ENCODE measurements at places on chromosomes 7 and 10.
A peak's percentile ranks its signal among the peaks of the same experiment; 100 is the strongest.

DNA sequence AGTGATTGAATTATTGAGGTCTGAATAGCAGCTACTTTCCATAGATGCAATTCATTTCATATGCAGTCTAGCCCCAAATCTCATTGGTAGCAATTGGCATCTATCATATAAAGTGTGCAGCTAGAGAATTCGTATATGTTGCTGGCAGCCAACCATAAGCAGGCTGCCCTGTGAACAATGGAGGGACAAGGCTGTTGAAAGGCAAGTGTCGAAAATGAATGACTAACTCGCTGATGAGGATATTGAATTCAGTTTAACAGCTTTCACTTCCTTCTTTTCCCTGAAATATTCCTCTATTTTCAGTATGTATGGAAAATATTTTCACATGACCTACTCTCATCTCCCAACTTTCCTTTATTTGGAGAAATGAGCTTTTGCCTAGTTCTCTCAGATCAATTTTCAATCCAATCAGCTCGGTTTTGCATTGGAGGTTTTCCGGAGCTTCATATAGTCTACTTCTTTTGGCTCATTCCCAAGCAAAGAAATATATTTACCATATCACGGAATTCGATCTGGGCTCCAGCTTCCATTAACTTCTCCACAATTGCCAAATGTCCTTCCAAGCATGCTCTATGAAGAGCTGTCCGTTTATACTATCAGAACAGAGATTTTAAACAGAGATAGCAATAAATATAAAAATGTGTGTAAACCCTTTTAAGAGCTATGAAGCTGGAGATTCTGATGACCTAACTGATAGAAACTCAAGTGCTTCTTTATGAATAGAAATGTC is 3.5 kb downstream of the ANKRD1 start:
- DNase-seq, result no peak

DNA sequence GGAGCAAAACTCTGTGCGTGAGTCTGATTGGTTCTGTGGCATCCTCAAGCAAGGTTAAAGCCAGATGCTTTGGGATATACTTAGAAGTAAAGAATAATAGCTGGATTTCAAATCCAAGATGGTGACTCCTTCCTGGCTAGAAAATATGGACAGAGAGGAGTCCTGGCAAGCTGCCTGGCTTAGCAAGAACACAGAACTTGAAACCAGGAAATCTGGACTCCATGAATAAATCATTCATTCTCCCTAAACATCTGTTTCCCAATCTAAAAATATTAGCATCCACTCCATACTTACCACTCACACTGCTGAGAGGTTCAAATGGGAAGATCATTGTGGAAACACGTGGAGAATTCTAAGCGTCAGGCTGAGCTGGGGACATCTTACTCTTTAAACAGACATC is 1074.1 kb upstream of the AUTS2 start:
- DNase-seq, result peak; percentile 25

- no peak for DNase-seq
Observed at GRCh38 chr10:13505052-13505680, 23.6 kb downstream of the BEND7 start.

DNA sequence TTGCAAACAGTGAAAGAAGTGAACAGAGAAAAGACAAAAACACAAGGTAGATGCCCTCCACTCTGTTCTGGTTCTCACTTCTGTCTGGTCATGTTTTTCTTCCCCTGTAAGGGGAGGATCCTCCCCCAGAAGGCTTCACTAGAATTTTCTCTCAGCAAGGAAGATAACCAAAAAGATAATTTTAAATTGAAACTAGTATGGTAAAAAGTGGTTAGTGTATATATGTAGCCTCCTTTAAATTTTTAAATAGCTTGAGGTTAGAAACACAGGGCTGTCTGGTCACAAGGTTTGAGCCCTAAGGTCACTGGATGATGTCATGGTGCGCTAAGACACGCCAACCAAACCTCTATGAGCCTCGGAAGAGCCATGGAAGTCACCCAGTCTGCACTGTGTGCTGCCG is 5.6 kb upstream of the PKD1L1 start:
- no peak for DNase-seq

DNA sequence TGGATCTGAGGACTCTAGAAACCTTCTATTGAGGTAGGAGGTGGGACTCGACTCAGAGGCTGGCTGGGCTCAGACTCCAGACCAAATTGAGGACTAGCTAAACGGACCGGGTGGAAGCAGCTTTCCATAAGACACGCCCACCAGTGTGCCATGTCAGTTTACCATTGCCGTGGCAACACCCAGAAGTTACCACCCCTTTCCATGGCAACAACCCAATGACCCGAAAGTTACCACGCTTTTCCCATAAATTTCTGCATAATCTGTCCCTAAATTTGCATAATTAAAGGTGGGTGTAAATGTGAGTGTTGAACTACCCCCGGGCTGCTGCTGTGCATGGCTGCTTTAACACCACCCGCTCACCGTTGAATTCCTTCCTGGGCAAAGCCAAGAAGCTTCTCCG is 58.9 kb downstream of the MICALL2 start:
- DNase-seq, result no peak

DNA sequence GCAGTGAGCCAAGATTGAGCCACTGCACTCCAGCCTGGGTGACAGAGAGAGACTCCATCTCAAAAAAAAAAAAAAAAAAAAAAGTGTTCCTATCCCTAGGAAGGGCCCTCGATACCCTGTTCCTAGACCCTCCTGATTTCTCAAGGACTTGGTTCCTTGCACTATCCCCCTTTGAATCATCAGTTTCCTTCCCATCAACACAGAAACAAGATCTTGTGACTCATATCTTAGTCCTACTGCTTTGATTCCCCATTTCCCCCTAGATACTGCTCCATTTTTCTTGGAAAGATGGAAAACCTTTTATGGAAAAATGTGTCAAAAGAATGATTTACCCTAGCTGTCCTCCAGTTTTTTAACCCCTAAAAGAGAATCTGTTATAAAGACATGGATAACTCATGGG is 1.7 kb upstream of the ZNF862 start:
- no peak for DNase-seq

- DNase-seq, result no peak
Observed at GRCh38 chr10:2631557-2632205, 435.7 kb upstream of the PFKP start.

DNA sequence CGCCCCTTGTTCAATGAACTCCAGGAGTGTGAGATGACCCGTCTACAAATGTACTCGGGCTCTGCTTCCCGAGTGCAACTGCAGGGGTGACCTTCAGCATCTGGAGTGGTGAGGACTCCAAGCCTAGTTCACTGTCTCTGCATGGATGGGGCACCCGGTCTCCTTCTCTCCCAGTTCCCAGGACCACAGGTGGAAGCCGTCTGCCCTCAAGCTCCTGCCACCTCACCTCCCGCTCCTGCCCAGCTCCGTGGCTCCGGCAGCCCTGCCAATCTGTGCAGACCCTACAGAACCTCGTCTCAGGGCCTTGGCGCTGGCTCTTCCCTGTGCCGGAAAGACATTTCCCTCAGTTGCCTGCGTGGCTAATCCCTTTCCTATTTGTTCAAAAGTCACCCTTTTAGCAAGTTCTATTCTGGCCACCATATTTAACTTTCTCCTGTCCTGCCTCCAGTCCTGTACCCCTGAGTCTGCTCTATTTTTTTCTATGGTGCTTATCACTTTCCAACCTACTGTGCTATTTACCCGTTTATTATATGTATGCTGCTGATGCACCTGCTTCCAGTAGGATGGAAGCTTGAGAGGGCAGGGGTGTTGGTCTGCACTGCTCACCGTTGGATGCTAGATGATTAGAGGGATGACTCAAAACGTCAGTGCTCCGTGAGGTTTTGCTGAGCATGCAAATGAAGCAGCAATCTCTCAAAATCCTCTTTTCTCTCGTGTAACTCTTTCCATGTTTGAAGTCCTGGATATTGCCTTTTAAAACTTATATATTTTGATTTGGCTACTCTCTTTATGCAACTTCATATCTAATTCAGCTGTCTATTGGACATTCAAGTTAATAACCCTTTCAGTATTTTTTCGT is 641.4 kb downstream of the ACTR3B start:
- DNase-seq, result no peak

DNA sequence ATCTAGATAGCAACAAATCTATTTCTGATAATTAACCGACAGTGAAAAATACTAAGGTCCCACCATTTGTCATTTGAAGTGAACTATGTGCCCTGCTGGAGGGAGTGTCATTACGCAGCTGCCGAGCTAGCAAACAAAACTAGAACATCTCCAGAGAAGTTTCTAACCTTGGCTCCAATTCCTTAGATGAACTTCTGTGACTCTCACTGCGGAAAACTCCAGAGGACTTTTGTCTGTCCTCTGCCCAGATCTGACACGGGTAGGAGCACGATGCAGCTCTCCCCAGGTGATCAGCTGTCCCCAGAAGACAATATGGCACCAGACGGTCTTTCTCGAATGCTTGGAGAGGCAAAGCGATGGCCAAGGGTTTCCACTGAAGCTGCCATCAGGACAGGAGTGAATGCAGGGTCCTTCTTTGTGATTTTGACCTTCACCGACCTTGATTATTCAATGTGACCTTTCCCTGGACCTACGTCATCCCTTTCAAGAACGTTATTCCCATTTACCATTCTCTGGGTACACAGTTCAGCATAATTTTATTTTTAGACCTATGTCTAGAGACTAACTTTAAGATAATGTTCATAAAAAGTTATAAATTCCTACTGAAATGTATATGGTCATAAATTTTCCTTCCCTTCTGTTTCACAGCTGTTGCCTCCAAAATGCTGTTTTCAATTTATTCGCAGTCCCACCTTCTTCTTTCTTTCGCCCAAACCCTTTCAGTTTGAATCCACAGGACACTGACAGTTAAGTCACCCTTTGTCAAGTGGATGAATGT is 116.7 kb upstream of the C7orf33 start:
- DNase-seq, result no peak

- no peak for DNase-seq
Observed at GRCh38 chr7:55591282-55591931, 19.1 kb upstream of the VOPP1 start.

GRCh38 chr7:45927721-45928120 is 6.6 kb upstream of the IGFBP3 start:
- no peak for DNase-seq

DNA sequence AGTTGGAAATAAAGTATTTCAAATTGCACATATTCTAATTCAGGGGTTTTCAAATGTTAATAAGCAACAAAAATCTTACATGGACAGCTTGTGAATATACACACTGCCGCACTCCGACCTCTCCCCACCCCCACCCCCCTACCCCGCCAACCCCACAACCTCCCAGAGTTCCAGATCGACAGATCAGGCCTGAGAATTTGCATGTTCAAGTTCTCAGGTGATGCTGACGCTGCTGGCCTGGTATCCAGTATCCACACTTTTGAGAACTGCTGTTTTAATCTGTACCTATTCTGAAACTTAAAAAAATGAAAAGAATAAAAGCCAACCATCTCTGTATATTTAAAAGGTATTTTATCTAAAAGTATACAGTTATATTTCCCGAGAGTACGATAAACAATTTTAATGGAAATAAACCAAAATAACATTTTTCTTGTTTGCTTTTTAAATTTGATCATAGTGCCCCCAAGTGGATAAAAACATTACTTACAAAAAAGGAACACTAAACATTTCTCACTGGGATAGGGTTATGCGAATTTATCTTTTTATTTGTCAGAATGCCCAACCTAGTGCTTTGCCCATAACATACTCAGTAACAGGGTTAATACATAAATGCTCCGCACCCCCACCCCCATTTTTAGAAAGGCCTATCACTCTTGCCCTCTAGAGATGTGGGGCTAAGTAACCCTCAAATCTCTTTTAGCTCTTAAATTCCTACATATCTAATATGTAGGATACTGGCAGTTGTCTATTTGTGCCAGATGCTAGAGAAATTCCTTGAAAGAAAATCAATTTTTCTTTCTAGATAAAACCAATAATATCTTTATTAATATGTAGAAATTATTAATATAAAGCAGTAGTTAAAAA is 166.3 kb downstream of the RNF133 start:
- DNase-seq, result no peak

DNA sequence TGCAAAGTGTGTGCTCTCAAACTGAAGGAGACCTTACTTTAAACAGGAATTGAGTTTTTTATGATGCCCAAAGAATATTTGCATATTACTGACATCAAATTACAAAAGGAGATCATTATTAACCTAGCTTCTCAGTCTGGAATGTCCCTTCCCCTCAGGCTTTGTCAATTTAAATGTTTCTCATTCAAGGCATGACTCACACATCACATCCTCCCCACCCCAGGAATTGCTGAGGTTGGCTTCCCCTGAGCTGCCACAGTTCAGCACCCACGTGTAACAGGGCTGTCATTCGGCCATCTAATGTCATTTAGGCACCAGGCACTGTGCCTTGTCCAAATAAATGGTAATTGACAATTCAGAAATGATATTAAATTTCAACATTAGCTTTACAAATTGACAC is 305.9 kb upstream of the MGMT start:
- DNase-seq, result peak; percentile 1

GRCh38 chr7:25885057-25885576 is 266.9 kb upstream of the NFE2L3 start:
- no peak for DNase-seq

DNA sequence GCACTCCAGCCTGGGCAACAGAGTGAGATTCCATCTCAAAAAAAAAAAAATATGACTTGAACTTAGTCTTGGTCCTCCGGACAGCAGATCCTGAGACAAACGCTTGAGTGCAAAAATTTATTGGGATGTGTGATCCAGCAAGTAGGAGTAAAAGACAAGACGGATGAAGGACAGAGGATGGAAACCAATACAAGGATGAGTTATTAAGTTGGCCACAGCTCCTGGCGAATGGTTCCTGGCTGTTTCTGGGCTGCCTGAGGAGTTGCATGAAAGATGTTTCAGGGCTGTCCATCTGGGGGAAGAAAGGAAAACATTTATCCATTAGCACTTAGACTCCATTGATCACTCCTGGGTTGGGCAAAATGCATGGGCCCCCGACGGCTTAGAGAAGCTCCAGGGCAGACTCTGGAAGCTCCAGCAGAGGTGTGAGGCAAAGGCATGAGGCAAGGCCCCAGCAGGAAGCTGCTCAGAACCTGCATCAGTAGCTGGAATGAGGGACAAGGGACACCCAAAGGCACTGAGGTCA is 98.3 kb upstream of the ZNF438 start:
- DNase-seq, result no peak

DNA sequence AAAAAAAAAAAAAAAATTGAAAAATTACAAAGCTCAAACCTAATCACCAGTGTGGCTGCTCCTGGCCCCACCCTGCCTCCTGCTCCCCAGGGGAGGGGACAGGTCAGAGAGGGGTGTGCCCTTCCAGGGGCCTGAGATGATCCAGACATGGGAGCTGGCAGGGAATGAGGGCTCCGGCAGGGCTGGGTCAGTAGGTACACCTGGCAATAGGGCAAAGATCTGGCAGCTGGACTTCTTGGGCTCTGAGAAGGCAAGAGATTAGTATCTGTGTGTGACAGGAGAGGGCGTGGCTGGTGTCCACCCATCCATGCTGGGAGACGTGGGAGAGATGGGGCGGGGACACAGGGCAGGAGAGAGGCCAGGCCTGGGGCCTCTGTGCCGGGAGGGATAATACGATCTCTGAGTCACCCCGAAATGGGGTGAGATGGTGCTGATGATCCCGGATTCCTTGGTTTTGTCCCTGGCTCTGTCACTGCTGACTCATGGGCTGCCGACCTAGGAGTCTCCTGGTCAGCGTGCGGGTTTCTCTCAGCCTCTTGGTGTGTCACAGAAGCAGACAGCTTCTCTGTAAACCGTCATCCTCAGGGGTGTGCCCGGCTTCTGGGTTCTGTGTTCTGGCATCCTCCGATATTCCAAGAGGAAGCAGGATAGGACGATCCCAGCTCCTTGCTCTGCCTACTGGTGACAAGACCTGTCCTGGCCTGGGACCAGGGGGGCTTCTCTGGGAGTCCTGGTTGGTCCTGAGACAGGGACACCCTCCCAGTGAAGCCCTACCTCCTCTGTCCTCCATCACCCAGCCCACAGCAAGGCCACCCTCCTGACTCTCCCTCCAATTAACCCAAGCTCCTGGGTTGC is 8.2 kb upstream of the CLDN4 start:
- DNase-seq, result peak; percentile 92
